ENCODE measurements at places on chromosomes 7 and 10.
A peak's percentile ranks its signal among the peaks of the same experiment; 100 is the strongest.

GRCh38 chr7:121394709-121395140 lies 1.4 kb downstream of the FAM3C start:
- DNase-seq = no peak

DNA sequence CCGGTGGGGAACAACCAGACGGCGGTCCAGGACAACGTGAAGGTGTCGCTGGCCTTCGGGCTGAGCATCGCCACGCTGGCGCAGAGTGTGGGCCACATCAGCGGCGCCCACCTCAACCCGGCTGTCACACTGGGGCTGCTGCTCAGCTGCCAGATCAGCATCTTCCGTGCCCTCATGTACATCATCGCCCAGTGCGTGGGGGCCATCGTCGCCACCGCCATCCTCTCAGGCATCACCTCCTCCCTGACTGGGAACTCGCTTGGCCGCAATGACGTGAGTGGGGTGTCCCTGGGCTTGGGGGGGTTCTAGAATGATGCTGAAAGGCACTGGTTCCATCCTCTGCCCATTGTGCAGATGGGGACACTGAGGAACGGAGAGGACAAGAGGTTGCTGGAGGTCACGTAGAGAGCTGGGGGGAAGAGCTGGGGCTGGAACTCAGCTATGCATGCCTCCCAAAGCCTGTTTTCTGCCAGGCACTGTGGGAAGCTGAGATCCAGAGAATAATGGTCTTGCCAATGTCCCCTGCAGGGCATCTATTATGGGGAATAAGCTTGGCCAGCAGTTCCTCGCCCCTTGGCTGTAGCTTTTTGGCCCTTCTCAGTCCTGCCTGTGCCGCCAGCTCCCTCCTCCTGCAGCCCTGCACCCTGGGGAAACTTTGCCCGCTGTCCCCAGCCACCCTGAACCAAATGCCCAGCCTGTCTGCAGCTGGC lies 523 bp downstream of the AQP1 start:
- DNase-seq = no peak

GRCh38 chr10:104441329-104442000 lies 87.8 kb downstream of the CFAP58 start:
- no peak for DNase-seq

- no peak for DNase-seq
Measured at GRCh38 chr7:35035511-35035961, 1.7 kb downstream of the DPY19L1 start.

GRCh38 chr10:50224330-50224952 lies 26.9 kb downstream of the ASAH2 start:
- DNase-seq = peak; percentile 91

DNA sequence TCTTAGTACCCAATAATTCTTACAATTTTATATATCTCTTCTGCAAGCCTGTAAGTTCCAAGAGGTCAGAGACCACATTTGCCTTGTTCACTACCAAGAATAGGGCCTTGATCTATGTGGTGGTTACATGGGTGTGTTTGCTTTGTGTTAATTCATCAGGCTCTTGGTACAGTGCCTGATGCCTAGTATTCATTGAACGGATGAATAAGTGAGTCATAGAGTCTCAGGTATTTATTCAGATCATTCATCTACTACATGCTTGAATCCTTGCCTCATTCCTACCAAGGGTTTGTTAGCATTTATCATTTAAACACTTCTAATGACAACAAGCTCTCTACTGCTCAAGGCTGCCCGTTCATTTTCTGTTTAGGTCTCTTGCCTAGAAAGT lies 11.3 kb upstream of the SGPL1 start:
- no peak for DNase-seq

GRCh38 chr7:96308253-96308949 lies 13.5 kb downstream of the SLC25A13 start:
- no peak for DNase-seq
